ENCODE measurements at places on chromosomes 2 and 18.

GRCh38 chr2:169073963-169074751 is 4.8 kb downstream of the DHRS9 start:
- no peak for DNase-seq

DNA sequence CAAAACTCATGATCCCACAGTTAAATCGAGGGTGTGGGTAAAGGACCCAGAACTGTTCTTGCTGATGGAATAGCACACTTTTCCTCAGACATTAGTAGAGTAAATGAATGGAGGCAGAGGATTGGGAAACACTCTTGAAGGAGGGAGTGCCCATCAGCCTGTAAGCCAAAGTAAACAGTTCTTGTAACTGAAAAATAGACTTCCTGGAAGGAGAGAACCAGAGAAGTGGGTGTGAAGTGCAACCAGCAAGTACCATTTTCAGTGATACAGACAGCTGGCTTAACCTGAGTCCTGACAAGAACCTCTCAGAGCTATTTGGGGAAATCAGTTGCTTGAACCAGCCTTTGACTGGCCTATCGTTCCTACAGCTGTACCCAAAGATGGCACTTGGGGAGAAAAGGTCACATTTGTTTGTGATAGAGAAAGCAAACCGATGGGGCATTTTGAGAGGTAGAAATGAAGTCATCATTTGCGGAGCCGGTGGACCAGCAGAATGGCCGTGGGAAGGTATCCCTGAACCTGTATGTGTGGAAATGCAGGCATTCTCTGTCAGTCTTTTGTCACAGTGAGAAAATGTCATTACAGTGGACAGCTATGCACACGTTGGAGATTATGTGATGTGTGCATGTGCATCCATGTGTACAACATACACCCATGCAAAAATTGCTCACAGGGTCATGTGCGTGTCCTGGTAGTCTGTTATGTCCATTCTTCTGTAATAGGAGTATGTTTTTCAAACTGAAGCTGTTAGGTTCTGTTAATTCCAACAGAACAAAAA is 17.8 kb downstream of the CRIM1 start:
- no peak for DNase-seq

- no peak for DNase-seq
Measured at GRCh38 chr2:60091894-60092293, 461.6 kb downstream of the BCL11A start.

- no peak for DNase-seq
Measured at GRCh38 chr2:176324862-176325261, 55.6 kb downstream of the MTX2 start.

DNA sequence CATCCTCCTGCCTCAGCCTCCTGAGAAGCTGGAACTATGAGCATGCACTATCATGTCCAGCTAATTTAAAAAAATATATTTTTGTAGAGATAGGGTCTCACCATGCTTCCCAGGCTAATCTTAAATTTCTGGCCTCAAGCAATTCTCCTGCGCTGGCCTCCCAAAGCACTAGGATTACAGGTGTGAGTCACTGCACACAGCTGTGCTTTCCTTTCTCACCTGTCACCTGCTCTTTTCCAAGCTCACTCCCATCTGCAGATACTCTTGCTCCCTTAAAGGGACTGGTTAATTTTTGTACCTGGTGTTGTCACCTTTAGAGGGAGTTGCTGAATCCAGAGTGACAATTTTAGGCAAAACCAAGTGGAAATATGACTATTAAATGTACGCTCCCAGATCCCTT is 178.2 kb downstream of the LOXHD1 start:
- DNase-seq = no peak

GRCh38 chr2:12761104-12761503 is 44.4 kb downstream of the TRIB2 start:
- no peak for DNase-seq
